ENCODE measurements at places on chromosomes 12 and 14.

- DNase-seq = no peak
Measured at GRCh38 chr12:4392223-4392742, 12.8 kb upstream of the FGF23 start.

DNA sequence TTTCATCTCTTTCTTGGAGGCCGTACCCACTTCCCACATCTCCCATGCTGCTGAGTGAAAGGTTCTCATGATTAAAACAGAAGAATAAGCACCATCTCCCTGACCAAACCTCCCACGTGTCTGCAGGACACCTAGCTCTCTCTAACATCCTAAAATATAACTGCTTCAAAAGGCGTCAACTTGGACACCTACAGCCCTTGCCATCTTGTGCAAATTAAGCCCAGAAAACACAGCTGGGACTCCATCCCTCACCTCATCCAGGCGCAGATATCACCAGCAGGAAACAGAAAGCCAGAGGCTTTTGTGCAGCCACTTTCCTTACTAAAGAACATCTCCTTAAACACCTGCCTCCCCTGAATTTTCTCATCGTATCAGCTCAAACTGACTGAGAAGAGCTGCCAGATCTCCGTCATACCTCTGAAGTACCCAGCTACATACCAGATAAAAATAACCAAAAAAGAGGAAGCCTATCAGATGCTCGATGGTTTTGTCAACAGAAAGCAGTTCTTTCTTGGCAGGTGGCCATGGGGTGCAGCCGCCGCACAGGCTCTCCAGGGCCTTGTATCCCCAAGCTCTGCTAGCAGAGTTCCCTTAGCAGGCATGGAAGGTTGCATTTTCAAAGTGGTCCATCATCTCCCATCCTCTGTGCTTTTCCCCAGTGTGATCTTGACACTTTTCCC lies 28.8 kb downstream of the MAP3K9 start:
- no peak for DNase-seq

DNA sequence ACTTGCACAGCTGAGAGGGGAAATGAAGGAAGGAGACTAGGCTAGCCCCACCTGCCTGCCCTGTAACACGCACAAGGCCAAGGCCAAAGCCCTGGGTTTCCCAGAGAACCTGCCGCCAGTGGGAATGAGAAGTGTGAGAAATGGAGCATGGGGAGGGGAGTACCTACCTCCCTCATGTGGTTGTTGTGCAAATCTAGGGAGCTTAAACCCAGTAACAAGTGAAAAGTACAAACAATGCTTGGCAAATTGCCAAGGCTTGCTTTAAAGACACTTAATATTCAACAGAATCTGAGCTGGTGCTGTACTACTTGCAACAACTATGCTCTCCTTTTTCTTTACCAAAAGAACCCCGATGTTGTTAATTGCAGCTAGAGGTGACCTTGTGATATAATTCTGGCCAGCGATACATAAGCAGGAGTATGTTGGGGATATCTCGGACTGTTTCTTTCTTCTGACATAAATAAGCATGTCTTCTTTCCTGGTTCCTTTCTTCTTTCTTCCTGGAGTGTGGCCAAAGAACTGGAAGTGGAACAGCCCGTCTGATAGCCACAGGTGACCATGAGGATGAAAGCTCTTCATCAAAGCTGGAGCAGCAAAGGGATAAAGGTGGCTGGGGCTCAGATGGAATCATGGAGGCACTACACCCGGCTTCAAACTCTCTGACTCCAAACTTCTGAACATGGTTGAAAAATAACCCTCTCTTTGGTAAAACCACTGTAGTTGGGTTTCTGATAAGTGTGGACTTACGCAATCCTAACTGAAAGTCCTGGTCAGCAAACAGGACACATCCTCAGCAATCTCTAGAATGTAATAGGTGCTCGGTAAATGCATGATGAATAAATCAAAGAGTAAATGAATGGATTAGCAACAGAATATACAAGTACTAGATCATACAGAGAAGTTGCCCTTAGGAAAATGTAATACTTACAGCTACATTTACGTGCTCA lies 207.9 kb downstream of the NUAK1 start:
- no peak for DNase-seq

DNA sequence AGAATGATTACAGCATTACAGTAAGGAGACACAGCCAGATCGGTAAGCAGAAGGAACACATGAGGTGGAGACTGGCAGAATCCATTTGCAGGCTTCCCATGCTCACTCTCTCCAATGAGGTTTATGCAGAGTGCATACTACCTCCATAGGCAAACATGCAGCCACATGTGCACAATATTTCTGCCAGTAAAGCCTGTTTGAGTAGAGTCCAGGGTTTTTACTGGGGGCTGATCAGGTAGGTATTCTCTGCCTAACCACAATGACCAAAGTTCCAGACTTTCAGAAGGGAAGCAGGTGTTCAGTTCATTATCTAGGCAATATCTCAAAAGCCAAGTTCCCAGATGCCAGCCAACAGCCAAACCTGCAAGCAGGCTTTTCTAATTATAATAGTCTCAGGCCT lies 31.1 kb downstream of the INTS13 start:
- DNase-seq = no peak

- peak; percentile 25 for DNase-seq
Measured at GRCh38 chr12:31702047-31702446, 26.8 kb downstream of the AMN1 start.

DNA sequence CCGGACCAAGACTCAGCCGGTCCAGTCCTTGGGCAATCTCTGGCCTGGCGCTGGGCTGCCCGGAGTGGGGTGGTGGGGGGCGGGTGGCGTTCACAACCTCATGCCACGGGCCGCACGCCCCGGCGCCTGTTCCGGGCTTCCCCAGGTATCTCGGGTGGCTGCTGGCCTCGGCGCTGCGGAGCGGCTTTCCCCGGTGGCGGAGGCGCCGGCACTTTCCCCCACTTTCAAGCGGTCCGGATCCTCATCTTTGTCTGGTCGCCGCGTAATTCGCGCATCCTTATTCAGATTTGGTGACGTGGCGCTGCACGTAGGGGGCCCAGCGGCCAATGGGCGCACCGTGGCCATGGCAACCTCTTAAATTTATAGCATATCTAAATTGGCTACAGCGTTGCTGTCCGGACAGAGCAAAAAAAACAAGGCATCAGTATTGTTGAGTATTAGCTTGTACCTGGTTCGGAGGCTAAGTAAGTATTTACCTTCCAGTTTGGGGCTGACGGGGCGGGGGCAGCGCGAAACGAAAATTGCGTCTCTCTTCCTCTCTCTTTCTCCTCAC lies at the start of gene LHX5:
Gene LHX5 (minus strand): TSS at position 253 of the 553 bp plus-strand sequence. CDS start 373 bp downstream, outside the sequence.
- DNase-seq = peak; percentile 47

GRCh38 chr12:104328790-104329189 lies 25.3 kb downstream of the EID3 start:
- DNase-seq = no peak

- DNase-seq = peak; percentile 46
Measured at GRCh38 chr12:12171991-12172511, 94.8 kb downstream of the LRP6 start.

GRCh38 chr14:50855558-50855957 lies 16.3 kb upstream of the ABHD12B start:
- peak; percentile 44 for DNase-seq

Data from GM23248 (cell line).